ENCODE measurements at places on chromosomes 4 and X.

DNA sequence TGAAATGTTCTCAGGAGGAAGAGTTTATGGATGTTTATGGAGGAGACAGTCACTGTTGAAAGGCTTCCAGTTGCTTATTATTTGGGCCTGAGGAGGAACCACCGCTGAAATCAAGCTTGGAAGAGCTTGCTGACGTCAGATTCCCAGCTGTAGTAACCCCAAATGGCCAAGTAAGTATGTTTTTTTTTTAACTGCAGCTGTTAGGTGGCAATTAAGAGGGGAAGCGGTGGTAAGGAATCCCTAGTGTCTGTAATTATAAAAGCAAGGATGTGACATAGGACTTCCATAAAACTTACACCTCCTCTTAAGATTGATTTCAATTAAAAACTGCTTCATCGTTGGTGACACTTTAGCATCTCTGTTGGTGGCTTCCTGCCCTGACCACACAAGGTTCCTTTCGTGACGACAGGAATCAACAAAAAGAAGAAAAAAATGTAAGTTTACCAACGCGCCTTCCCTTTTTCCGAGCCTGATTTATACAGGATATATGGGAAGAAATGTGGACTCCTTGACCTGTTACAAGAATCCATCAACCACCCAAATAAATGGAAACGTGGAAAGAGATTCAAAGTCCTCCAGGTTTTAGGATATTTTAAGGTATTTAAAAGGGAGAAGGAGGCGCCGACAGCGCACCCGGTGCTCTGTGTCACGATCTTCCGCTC lies 884 bp downstream of the RELL1 start:
- peak overlapping the region; percentile 72 for H3K4me3 ChIP-seq
- peak; percentile 79 for DNase-seq
- H3K27ac ChIP-seq: peak overlapping the region; percentile 91
- H3K27me3 ChIP-seq: no peaks in the 10 kb centered on the region

GRCh38 chr4:69835766-69836165 lies 24.2 kb downstream of the SULT1E1 start:
- DNase-seq: no peak
- no peaks in the 10 kb centered on the region for H3K4me1 ChIP-seq
- no peaks in the 10 kb centered on the region for H3K27me3 ChIP-seq
- H3K27ac ChIP-seq: no peak overlapping the region
- no peaks in the 10 kb centered on the region for H3K36me3 ChIP-seq
- no peak overlapping the region for H3K4me3 ChIP-seq

DNA sequence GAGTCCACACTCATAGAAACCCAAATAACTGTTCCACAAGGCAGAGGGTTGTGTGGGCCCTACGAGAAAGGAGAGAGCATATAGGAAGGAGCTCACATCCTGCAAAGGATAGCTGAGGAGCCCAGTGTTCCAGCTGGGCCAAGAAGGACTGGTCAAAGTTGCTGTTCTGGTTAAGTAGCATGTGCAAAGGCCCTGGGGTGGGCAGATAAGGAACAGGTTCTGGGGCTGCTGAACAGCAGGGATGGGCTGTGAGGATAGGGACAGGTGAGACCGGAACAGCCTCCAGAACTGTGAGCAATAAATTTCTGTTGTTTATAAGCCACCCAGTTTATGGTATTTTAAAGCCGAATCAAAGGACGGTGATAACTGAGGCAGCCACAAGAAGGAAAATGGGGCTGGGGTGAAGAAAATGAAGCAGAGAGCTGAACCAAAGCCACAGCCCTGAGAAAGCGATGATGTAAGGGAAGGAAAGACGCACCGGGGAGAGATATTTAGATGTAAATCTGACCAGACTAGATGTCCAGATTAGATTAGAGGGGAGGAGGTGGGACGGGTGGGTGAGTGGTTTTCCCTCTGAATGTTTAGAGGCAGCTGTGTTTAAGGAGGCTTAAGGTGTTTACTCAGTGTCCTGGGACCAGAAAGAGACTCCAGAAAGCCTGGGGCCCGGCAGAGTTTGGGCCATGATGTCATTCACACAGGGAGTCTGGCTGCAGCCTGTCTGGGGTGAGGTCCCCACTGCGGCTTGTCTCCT lies 180.8 kb upstream of the BCOR start:
- H3K27ac ChIP-seq: peak overlapping the region; percentile 38
- DNase-seq: peak; percentile 75
- H3K4me3 ChIP-seq: no peak overlapping the region
- no peaks in the 10 kb centered on the region for H3K27me3 ChIP-seq
- no peaks in the 10 kb centered on the region for H3K36me3 ChIP-seq
- peaks cover 37% of the 10 kb centered on the region for H3K4me1 ChIP-seq

- DNase-seq: no peak
- no peaks in the 10 kb centered on the region for H3K27me3 ChIP-seq
- no peak overlapping the region for H3K27ac ChIP-seq
- peaks cover 5% of the 10 kb centered on the region for H3K4me1 ChIP-seq
- H3K36me3 ChIP-seq: no peaks in the 10 kb centered on the region
Observed at GRCh38 chrX:101057093-101057714, 5.3 kb upstream of the TRMT2B start.

- no peaks in the 10 kb centered on the region for H3K36me3 ChIP-seq
- no peaks in the 10 kb centered on the region for H3K4me1 ChIP-seq
- H3K27me3 ChIP-seq: no peaks in the 10 kb centered on the region
- DNase-seq: no peak
- H3K4me3 ChIP-seq: no peak overlapping the region
- no peak overlapping the region for H3K27ac ChIP-seq
Observed at GRCh38 chr4:4694296-4694772, 152.5 kb upstream of the STX18 start.

DNA sequence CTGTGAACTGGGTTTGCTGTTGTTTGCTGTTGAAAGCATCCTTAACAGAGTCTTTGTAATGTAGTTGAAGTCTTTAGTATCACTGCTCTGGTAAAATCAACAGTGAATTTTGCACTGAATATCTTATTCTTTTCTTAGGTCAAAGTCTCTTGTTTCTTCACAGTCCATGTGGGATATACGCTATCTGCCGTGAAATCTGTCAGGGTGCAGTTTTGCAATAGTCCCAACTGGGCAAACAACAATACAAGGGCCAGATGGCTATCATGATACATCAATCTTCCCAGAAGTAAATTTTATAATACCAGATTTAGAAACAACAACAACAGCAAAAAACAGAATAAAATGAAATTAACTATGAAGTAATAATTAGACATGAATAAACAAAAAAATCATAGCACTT lies 123.5 kb downstream of the PPARGC1A start:
- H3K27ac ChIP-seq: no peak overlapping the region
- H3K36me3 ChIP-seq: no peaks in the 10 kb centered on the region
- no peak overlapping the region for H3K4me3 ChIP-seq
- no peaks in the 10 kb centered on the region for H3K27me3 ChIP-seq
- H3K4me1 ChIP-seq: no peaks in the 10 kb centered on the region

DNA sequence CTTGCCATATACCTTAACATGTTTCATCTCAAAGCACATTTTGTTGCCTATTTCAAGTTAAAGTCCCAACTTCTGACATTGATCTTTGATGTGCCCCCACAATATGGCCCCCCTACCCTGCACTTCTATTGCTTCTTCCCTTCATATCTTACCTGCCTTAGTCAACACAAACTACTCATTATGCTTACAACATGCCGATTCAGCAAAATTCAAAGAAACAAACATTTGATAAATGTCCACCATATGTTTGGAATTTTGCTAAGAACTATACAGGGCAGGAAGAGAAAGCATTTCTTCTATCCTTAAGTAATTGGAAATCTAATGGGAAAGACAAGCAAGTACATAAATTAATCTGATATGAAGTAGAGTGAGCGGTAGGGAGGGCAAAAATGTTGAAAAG lies 25.6 kb downstream of the NAA11 start:
- H3K4me1 ChIP-seq: no peaks in the 10 kb centered on the region
- no peaks in the 10 kb centered on the region for H3K27me3 ChIP-seq
- H3K4me3 ChIP-seq: no peak overlapping the region

GRCh38 chr4:113049421-113050370 lies at the start of gene ANK2:
Gene ANK2, plus strand, starts transcription at chr4:113049653. Its CDS starts 76 bp downstream, at chr4:113049729.
- no peaks in the 10 kb centered on the region for H3K36me3 ChIP-seq
- no peaks in the 10 kb centered on the region for H3K27me3 ChIP-seq
- no peaks in the 10 kb centered on the region for H3K4me1 ChIP-seq
- DNase-seq: no peak
- H3K4me3 ChIP-seq: no peak within 1 kb of the TSS

DNA sequence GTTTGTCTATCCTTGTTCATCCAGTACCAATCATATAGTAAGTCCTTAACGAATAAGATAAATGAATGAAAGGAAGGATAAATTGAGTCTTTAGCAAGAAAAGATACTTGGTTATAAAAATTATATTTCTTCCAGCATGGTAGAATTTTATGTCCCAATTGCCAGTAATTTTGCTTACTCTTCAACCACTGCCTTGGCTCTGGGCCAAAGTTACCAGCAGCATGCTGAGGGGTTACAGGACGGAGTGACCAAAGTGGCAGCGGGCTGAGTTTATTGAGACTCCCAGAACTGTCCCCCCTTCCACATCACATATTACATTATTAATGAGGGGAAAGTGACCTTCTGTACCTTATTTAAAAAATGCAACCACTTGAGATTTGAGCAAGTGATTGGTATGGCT lies 121.7 kb downstream of the RASGEF1B start:
- H3K36me3 ChIP-seq: no peaks in the 10 kb centered on the region
- no peak overlapping the region for H3K27ac ChIP-seq
- DNase-seq: no peak
- no peaks in the 10 kb centered on the region for H3K4me1 ChIP-seq
- H3K4me3 ChIP-seq: no peak overlapping the region

GRCh38 chrX:152843852-152844251 lies 13.0 kb downstream of the NSDHL start:
- no peak overlapping the region for H3K4me3 ChIP-seq
- H3K27ac ChIP-seq: no peak overlapping the region
- no peaks in the 10 kb centered on the region for H3K36me3 ChIP-seq
- no peaks in the 10 kb centered on the region for H3K4me1 ChIP-seq

- peaks cover 17% of the 10 kb centered on the region for H3K4me1 ChIP-seq
- DNase-seq: no peak
- H3K27ac ChIP-seq: no peak within 1 kb of the TSS
- no peaks in the 10 kb centered on the region for H3K36me3 ChIP-seq
- H3K4me3 ChIP-seq: peak within 1 kb of the TSS; percentile 15
- H3K27me3 ChIP-seq: peaks cover 24% of the 10 kb centered on the region
Observed at GRCh38 chr4:139279760-139280620, at the start of gene MGARP. Gene MGARP, minus strand, starts transcription at chr4:139280225. Its CDS starts 67 bp downstream, at chr4:139280158.

DNA sequence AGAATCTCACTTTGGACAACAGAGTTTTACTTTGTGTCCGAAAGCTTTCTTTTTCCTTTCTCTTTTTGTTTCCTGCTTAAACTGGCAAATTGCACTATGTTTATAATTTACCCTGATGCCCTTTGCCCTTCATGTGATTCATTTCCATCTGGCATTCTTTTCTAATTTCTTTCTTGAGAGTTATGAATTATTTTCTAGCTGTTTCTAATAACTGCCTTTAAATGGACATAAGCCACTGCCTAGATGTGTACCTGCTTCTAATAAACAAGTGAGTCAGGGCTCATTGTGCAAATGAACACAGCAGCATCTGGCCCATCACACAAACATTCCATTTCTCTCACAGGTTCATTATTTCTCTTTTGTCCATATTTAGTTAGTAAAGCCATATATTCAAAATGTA lies 242.3 kb upstream of the GPRIN3 start:
- H3K27me3 ChIP-seq: no peaks in the 10 kb centered on the region
- no peak overlapping the region for H3K4me3 ChIP-seq
- DNase-seq: no peak
- no peaks in the 10 kb centered on the region for H3K36me3 ChIP-seq
- no peak overlapping the region for H3K27ac ChIP-seq

DNA sequence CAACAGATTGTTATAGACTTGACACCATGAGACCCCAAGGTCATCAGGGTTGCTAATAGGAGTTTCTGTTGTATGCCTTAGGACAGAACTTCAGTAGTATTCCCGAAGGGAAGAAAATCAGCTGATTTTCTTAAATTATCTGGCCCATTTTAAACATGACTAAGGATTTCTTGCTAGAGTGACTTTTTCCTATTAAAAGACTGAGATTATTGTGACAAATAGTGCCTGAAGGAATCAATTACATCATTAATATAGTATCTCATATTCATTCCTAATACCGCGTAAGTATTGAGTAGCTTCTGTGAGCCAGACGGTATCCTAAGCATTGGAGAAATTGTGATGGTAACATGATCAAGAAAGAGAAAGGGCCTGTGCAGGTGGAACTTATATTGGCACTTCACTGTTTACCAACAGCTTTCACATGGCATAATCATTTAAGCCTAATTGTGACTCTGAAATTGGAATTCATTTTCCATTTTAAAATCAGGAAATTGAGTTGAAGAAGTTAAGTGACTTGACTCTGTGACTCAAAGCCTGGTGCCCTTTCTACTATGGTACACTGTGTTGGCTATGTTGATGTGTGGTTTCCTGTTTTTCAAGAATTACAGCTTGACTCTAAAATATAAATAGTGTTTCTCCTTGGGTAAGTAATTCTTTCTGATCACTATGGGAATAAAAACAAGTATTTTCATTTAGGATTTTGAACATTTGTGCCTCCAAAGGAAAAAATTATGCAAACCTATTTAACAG lies 4.1 kb downstream of the AFF1 start:
- no peaks in the 10 kb centered on the region for H3K27me3 ChIP-seq
- no peaks in the 10 kb centered on the region for H3K36me3 ChIP-seq
- H3K4me3 ChIP-seq: peak overlapping the region; percentile 0
- peak overlapping the region; percentile 15 for H3K27ac ChIP-seq
- DNase-seq: peak; percentile 29
